ENCODE measurements at places on chromosomes 5 and 9.

- DNase-seq: no peak
Measured at GRCh38 chr5:14357441-14357840, 214.3 kb downstream of the TRIO start.

- DNase-seq: no peak
Measured at GRCh38 chr5:150213530-150213929, 23.7 kb downstream of the SLC6A7 start.

GRCh38 chr5:8333485-8333884, 464.5 kb downstream of the MTRR start:
- no peak for DNase-seq

GRCh38 chr5:98773214-98773463, 324 bp upstream of the RGMB start:
- no peak for DNase-seq

GRCh38 chr5:179219661-179220620, 125.3 kb downstream of the ADAMTS2 start:
- no peak for DNase-seq

DNA sequence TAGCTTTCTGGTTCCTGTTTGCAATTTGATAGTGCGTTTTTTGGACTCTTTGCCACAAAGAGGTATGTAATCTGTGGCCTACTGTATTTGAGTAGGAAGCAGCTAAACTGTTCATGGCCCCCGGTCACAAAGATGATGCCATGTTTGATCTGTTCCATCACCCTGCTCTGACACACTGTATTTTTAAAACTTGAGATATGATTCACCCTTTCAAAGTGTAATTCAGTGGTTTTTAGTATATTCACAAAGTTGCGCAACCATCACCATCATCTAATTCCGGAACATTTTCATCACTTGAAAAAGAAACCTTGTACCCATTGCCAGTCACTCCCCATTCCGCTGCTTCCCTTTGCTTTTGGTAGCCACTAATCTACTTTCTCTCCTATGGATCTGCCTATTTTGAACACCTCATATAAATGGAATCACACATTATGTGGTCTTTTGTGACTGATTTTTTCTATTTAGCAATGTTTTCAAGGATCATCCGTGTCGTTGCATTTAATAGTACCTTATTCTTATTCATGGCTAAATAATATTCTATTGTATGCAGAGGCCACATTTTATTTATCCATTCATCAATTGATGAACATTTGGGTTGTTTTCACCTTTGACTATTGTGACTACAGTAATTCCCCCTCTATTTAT, 141.6 kb downstream of the NR3C1 start:
- no peak for DNase-seq

DNA sequence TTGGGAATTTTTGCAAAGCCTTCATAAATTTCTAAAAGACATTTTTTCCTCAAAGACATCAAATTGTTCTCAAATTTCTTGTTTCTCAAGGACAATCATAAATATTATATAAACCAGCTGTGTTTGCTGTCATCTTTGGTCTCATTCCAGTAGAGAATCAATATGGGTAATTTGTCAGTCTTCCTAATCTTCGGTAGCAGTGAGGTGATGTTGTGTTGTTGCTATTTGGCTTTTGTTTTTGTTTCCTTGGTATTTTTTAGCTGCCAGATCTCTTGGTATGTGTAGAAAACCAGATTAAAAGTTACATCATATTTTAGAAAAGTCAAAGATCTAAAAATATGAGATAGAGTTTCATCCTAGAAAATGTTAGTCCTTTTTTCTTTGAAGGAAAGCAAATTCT, 87.5 kb downstream of the CAMK4 start:
- no peak for DNase-seq

DNA sequence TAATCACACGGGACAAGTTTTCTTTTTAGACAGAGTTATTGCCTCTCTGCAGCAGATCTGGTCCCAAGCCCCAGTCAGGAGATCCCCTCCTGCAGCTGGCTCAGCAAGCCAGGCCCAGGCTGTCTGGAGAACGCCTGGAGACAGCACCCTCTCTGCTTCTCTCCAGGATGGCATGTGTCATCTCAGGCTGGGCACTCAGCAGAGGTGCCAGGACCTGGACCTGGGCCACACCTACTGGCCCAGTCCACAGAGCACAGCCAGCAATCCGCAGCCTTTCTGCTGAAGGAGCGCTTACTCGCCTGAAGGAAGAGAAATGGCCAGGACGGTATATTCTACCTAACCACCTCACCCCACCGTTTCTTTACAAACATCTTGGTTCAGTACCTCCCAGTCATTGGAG, 4.7 kb upstream of the TBC1D9B start:
- DNase-seq: no peak

DNA sequence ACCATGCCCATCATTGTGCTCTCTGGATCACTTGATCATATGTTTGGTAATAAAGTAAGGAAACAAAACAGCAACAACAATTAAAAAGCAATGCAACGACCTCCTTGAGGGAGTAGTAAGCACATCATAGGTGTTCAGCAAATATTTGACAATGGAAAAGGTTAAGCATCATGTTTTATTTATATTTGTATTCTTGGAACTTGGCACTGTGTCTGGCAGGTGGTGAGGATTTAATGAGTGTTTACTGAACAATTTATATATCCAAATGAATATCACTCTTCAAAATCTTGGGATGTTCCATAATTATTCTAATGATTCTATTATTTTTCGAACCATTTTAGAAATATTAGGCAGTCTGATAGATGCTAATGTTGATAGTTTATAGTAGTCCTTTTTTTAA, 6.2 kb downstream of the PIP5K1B start:
- DNase-seq: no peak

DNA sequence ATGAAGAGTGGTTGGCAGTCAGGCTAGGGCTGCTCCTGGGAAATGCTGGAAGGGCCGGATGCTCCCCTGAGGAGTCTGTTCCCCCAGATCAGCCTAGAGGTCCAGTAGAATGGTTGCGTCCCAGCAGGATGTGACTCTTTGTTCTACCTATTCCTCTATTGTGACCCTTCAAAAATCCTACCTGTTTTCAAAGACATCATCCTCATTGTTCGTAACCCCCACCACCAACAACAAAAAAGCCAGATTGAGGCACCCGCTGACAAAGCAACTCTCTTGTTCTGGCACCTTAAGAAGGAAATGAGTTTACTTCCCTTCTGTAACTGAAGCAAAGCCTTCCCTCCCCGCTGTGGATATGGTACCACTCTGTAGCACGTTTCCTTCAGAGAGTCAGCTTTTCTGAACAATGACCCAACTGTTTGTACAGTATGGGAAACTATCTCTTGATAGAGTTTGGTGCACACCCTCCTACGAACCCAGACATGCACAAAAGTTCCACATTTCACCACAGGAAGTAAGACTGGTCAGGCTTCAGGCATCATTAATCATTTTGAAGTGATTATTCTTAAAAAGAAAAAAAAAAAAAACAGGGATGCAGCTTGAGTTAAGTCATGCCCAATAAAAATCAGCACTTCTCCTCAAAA, 207.2 kb downstream of the ENC1 start:
- DNase-seq: no peak

- DNase-seq: no peak
Measured at GRCh38 chr9:16526380-16526779, 344.1 kb downstream of the BNC2 start.

- no peak for DNase-seq
Measured at GRCh38 chr9:10818206-10818605, 205.4 kb upstream of the PTPRD start.

GRCh38 chr5:116377276-116378006, 197.2 kb downstream of the SEMA6A start:
- no peak for DNase-seq

DNA sequence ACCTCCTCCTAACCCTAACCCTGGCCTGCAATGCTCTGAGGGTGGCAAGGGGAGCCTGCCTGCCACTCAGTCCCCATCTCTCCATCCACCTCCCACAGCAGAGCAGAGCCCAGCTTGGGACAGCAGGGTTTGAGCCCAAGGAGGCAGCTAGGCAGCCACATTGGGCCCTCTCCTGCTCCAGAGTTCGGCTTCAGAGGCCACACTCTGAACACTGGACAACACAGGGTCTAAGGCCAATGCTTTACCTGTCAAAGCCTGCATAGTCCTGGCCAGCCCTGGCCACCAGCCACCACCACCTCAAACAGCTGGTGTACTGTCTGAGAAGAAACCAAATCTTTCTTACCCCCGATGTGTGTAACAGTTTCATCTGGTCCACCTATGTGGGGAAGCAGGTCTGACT, 5.2 kb downstream of the BICD2 start:
- DNase-seq: no peak

GRCh38 chr5:72013766-72014624, 93.3 kb upstream of the MAP1B start:
- DNase-seq: no peak

DNA sequence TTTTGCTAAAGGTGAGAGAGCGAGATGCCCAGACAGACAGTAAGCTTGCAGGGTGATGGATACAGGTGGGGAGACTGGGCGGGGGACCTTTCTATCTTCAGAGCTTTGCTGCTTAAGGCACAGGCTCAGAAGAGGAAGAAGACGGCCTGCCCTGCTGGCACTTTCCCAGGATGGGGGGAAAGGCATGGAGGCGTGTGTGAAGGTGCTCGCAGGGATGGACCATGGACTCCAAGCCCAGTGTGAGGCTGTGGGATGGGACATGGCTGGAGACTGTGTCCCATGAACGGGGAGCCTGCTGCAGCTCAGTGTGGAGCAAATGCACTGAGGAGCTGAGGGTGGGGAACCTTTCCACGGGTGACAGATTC, 243.2 kb upstream of the IRX4 start:
- DNase-seq: no peak

GRCh38 chr5:38607930-38608564, 51.6 kb upstream of the LIFR start:
- DNase-seq: no peak

- DNase-seq: no peak
Measured at GRCh38 chr9:18888290-18888689, 144.7 kb downstream of the SAXO1 start.

DNA sequence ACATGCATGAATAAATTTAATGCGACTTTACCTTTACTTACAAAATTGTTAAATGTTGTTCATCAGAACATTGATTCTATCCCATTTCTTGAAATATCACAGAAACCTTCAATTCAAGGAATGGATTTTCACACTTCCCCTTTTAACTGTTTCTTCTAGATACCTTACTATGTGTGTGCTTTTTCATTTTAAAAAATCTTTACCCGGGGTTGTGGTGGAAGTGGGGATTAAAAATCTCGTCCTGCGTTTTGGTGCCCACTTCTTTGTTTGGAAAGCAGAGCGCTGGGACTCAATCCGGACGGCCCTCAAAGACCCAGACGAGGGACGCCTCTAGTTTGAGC, 5.8 kb upstream of the MEF2C start:
- no peak for DNase-seq

DNA sequence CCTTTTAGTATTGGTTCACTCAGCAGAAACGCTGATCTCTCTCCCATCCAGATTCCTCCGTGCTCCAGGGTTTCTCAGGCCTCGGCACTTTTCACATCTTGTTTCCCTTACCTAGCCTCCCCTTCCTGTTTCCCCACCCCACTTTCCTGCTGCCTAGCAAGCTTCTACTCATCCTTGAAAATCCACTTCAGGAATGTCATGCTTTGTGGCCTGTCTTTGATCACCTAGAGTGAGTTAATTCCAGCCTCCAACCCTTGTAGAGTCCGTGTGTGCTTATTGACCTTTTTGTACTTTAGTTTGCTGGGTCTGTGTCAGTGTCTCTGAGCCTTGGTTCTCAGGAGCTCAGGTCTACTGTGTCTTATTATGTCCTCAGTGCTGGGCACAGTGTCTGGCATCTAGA, 116.6 kb downstream of the AOPEP start:
- no peak for DNase-seq

DNA sequence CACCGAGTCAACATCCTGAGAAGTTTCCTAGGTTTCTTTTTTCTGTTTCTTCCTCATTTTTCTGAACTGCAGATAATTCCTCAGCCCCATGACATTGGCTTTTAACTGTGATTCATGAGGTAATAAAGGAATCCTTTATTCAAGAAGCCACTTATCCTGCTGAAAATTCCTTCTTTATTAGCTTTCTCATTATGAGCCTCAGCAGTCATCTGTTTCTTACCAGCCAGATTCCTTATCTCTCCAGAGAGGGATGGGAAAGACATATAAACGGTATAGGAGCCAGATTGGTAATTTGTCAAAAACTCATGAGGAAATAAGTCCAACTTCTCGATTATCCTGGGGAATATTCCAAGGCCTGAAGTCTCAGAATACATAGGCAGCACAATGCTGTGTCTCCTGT, 465.4 kb downstream of the ICE1 start:
- DNase-seq: no peak

GRCh38 chr9:90299968-90300367, 342.7 kb downstream of the DIRAS2 start:
- DNase-seq: no peak

DNA sequence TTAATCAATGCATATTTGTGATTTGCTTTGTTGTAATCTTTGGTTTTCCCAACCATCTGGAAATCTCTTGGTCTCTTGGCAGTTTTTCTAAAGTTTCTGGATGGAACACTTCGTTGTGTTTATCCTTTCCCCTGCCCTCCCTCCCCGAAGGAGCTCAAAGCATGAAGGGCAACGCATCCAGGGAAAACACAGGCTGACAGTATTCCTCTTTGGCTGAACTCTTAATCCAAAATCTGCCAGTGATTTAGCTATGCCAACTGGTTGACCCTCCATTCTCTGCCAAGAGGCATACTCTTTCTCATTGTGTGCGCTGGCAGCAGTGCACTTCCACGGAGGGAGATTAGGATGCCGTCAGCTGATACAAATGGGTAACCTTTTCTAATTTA, 20.5 kb downstream of the ZBTB34 start:
- DNase-seq: no peak

DNA sequence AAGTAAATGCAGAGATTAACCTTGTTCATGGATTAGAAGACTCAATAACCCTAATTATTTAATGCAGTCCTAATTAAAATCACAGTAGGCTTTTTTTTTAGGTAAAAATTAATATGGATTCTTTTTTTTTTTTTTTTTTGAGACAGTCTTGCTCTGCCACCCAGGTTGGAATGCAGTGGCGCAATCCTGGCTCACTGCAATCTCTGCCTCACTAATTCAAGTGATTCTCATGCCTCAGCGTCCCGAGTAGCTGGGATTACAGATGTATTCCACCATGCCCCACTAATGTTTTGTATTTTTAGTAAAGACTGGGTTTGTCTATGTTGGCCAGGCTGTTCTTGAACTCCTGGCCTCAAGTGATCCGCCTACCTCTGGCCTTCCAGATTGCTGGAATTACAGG, 40.6 kb downstream of the DENND4C start:
- no peak for DNase-seq

GRCh38 chr5:77396017-77396416, 96.1 kb downstream of the WDR41 start:
- DNase-seq: no peak

- no peak for DNase-seq
Measured at GRCh38 chr5:72691751-72692150, 124.7 kb upstream of the TNPO1 start.

DNA sequence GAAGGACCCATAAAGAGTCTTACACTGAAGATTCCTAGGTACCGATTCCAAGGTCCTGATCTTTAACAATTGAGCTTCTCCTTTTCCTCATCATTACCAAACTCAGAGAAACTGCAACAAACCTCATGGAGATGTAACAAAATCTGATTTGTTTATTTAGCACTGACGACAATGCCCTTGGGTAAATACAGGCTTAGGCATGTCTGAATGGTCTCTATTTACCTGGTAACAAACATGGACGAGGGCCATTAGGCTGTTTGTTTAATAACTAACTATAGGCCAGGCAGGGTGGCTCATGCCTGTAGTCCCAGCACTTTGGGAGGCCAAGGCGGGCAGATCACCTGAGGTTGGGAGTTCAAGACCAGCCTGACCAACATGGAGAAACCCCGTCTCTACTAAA, 333.3 kb downstream of the AGTPBP1 start:
- no peak for DNase-seq

GRCh38 chr5:144304688-144305087, 134.0 kb downstream of the KCTD16 start:
- DNase-seq: no peak

All from stimulated activated CD8-positive, alpha-beta memory T cell treated with anti-CD3 and anti-CD28 coated beads, Interleukin-2, amount 100 ng/mL, for 1 hour (primary cell).